ENCODE measurements at places on chromosomes 5 and 9. TPM values are rescaled to one million over a fixed set of nuclear protein-coding genes. Genes with fewer than 3 reads are reported as not detected.

GRCh38 chr5:122355324-122355723 is 43.3 kb downstream of the SNCAIP start:
- no peaks in the 10 kb centered on the region for H3K4me1 ChIP-seq
- no peak overlapping the region for H3K27ac ChIP-seq
- peaks cover 4% of the 10 kb centered on the region for H3K27me3 ChIP-seq
- no peaks in the 10 kb centered on the region for H3K36me3 ChIP-seq
- DNase-seq = no peak

DNA sequence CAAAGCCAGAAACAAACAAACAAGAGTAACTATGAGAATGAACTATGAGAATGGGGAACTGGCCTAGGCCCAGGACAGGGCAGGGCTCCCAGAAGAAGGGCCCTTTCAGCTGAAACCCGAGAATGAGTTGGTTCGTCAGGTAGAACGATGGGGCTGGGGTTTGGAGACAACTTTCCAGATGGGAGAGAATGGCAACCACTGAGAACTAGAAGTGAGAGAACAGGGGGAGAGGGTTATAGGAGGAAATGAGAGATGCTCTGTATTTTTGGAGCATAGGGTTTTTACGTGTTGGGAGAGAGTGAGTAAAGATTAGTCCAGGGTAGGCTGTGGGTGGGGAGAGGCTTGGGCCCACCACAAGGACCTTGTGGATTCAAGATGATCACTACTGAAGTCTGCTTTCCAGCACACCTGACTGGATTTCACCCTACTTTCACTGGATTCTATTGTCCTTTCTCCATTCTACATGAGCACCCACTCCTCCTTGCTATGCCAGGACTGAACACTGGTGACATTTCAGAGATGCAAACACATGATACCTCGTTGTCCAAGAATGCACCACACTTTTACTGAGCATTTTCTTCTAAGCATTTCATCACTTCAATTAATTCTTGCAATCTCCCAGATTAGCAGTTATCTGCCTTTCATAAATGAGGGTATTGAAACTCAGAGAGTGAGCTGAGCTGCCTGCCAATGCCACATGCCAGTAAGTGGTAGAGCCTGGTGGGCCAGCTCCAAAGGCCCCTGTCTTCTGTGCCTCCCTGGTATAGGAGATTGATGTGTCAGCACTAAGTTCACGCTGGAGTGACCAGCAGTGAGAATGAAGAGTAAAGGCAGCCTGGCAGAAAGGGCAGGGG is 3.2 kb upstream of the TMEM268 start:
- no peak overlapping the region for H3K4me3 ChIP-seq
- no peak overlapping the region for H3K27ac ChIP-seq
- no peak for DNase-seq
- H3K4me1 ChIP-seq = peaks cover 19% of the 10 kb centered on the region

ABLIM3 gene
- 0.21 TPM for polyA plus RNA-seq

DNA sequence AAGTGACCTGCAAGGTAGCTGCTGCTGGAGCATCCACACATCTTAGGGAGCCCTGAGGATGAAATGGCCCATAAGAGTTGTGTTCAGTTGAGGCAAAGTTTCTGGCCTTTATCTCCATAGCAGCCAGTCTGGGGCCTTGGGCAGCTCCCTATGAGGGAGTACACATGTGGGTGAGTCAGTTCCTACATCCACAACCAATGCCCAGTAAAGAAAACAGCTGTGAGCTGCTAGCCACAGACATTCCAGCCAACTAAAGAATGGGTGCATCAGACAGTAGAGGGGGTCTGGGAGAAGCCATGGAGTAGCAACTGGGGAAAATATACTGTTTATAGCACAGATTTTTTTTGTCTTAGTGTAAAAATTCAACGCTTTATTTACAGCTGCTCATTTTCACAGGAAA is 720.7 kb downstream of the TLE1 start:
- no peaks in the 10 kb centered on the region for H3K4me1 ChIP-seq
- no peaks in the 10 kb centered on the region for H3K36me3 ChIP-seq
- DNase-seq = no peak

DNA sequence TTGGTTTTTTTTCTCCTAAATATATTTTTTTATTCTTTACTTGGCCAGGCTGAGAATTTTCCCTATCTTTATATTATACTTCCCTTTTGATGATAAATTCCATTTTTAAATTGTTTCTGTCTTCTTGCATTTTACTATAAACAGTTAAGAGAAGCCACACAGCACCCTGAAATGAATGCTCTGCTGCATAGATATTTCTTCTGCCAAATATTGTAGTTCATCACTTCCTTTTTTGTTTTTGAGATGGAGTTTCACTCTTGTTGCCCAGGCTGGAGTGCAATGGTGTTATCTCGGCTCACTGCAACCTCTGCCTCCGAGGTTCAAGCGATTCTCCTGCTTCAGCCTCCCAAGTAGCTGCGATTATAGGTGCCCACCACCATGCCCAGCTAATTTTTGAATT is 8.5 kb upstream of the INIP start:
- DNase-seq = no peak
- no peaks in the 10 kb centered on the region for H3K36me3 ChIP-seq
- H3K4me3 ChIP-seq = no peak overlapping the region
- H3K4me1 ChIP-seq = no peaks in the 10 kb centered on the region

GRCh38 chr5:179161901-179162300 is 101.7 kb downstream of the ZNF354C start:
- H3K27ac ChIP-seq = no peak overlapping the region
- H3K36me3 ChIP-seq = no peaks in the 10 kb centered on the region
- H3K4me1 ChIP-seq = no peaks in the 10 kb centered on the region
- peaks cover 1% of the 10 kb centered on the region for H3K27me3 ChIP-seq
- DNase-seq = no peak

IFNA13 gene
- not detected for polyA plus RNA-seq

DNA sequence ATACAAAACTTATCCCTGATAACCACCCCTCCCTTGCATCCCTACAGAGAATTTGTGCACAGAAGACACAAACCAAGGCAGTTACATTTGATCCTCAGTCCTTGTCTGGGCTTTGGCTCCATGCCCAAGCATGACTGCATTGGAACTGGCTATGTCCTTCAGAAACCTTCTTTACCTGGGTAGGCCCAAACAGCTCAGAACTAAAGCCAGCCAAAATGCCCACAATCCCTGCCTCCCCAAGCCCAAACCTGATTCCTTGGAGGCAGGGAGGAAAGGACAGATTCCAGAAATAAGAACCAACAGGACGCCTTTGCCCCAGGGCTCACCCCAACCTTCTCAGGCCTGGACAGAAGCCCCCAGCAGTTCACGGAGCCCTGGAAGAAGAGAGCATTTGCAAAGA is 8.2 kb downstream of the IL17B start:
- no peak overlapping the region for H3K27ac ChIP-seq
- no peak overlapping the region for H3K4me3 ChIP-seq
- no peaks in the 10 kb centered on the region for H3K4me1 ChIP-seq
- peaks cover 4% of the 10 kb centered on the region for H3K36me3 ChIP-seq
- no peak for DNase-seq

- no peaks in the 10 kb centered on the region for H3K4me1 ChIP-seq
- H3K4me3 ChIP-seq = no peak overlapping the region
- no peak overlapping the region for H3K27ac ChIP-seq
- DNase-seq = no peak
- no peaks in the 10 kb centered on the region for H3K27me3 ChIP-seq
Measured at GRCh38 chr5:173857234-173857633, 30.9 kb upstream of the CPEB4 start.

Measured in immature natural killer cell (primary cell).